ENCODE measurements at places on chromosomes 11 and 22.

DNA sequence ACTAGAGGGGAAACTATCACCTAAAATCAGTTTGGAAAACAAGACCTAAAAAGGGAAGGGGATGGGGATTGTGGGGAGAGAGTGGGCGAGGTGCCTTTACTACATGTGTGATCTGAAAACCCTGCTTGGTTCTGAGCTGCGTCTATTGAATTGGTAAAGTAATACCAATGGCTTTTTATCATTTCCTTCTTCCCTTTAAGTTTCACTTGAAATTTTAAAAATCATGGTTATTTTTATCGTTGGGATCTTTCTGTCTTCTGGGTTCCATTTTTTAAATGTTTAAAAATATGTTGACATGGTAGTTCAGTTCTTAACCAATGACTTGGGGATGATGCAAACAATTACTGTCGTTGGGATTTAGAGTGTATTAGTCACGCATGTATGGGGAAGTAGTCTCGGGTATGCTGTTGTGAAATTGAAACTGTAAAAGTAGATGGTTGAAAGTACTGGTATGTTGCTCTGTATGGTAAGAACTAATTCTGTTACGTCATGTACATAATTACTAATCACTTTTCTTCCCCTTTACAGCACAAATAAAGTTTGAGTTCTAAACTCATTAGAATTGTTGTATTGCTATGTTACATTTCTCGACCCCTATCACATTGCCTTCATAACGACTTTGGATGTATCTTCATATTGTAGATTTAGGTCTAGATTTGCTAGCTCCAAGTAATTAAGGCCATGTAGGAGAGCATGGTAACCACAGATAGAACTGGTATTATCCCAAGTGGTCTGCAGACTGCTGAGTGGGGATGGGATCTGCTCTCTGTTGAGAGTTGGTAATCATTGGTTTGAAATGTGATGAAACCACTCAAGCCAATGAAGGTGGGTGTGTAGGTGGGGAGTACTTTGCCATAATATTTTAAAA is 3.6 kb downstream of the NEAT1 start:
- DNase-seq = peak; percentile 54

DNA sequence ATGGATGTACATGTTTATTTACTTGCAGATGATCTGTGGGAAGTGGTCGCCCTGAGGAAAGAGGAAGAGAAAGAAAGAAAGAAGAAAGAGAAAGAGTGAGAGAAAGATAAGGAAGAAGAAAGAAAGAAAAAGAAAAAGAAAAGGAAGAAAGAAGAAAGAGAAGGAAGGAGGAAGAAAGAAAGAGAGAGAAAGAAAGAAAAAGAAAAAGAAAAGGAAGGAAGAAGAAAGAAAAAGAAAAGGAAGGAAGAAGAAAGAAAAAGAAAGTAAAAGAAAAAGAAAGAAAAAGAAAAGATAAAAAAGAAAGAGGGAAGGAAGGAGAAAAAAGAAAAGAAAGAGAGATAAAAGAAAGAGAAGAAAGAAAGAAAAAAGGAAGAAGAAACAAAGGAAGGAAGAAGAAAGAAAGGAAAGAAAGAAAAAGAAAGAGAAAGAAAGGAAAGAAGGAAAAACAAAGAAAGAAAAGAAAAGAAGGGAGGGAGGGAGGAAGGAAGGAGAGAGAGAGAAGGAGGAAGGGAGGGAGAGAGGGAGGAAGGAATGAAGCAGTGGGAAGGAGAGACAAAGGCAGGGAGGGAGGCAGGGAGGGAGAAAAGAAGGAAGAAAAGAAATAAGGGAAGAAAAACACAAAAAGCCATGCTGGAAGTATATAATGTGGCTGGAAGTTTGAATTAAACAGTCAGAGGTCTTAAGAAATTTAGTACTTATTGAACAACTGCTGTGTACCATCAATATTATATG is 976.6 kb downstream of the FAM181B start:
- DNase-seq = no peak

GRCh38 chr11:82976786-82977185 is 75.2 kb downstream of the DDIAS start:
- DNase-seq = no peak

- DNase-seq = no peak
Measured at GRCh38 chr11:122804161-122804560, 34.1 kb upstream of the CRTAM start.

DNA sequence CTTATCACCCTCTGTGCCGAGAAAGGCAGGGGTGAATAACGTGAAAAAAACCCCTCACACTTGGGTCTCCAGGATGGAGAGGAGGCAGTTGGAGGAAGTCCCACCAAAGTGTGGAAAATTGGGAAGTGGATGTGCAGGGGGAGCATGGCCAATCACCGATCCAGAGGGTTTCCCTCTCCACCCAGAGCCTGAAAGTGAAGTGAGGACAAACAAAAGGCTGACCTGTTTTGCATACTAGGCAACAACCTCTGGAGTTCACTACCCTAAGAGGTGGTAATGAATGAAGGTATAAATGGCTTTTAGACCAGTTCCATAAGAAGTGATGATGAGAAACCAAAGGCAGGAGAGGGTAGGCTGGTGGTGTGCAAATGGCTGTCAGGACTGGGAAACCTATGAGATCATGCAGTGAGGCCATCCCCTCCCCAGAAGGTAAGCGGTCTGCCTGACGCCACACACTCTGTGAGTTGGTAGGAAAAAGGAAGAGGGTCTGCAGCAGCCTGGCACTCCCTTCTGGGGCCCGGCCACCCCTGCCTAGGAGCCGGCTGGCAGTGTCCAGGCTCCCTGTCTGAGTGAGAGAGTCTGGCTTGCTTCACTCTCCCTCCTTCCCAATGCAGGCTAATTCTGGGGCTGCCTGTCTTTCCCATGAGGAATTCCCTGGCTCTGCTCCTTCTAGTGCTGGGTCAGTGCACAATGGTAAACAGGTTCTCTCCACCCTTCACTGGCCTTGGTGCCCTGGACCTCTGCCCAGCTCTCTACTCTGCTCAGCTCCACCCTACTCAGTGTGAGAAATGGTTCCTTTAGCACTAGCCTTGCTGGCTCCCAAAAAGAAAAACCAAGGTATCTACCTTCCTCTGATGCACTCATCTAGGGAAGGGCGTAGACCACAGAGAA is 15.6 kb downstream of the TBC1D10A start:
- no peak for DNase-seq

DNA sequence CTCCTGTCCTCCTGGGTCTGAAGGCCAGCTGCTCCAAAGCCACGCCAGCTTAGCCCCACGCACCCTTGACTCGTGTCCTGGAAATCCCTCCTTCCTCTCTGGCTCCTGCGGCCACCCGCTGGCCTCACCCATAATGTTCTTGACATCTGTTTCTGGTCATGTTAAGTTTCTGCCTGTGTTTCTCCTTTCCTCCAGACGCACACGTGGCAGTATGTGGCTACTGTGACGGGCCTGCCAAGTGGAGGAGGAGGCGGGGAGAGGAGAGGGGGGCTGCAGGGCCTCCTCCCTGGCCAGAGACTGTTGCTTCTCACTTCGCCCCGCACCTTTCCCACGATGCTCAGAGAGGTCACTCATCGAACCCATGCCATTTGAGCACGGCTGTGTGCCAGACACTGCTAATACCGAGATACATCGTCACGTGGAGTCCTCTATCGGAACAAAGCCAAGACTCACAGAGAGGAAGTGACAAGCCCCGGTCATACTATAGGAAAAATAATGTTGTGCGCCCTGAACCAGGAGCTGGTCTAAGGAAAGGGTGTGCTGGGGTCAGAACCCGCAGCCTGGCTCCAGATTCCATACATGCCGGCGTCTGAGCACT is 11.5 kb downstream of the C1QTNF6 start:
- no peak for DNase-seq

GRCh38 chr11:12973528-12974181 is 35.5 kb upstream of the RASSF10 start:
- no peak for DNase-seq

Data from activated CD8-positive, alpha-beta T cell treated with anti-CD3 and anti-CD28 coated beads, Interleukin-2, amount 10 ng/mL, durations not matched to agents 7 days and 5 days (primary cell).